ENCODE measurements at places on chromosomes 16 and 17. TPM values are rescaled to one million over a fixed set of nuclear protein-coding genes. Genes with fewer than 3 reads are reported as not detected.
A peak's percentile ranks its signal among the peaks of the same experiment; 100 is the strongest.

DNA sequence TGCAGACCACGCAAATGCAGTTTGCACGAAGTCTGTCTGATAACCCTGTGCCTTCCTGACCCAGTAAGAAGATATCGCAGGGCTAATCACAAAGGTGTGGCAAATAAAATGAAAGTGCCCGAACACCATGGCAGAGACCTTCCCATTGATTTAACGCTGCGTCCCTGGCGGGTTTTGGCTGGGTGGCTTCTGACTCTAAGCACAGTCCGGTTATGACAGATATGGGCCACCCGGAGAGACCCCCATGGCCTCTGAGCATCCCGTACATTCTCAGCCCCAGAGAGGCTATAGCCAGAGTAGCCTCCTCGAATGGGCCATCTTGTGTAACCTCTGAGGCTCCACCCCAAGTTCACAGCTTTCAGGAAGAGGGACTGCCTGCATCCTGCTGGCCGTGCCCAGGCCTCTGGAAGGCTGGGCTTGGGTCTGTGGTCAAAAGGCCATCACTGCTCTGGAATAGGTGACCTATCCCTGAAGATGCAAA lies 5.5 kb downstream of the FOXC2 start:
- no peak for DNase-seq

GRCh38 chr17:30031214-30031869 lies 85.3 kb upstream of the NSRP1 start:
- no peak for DNase-seq

DNA sequence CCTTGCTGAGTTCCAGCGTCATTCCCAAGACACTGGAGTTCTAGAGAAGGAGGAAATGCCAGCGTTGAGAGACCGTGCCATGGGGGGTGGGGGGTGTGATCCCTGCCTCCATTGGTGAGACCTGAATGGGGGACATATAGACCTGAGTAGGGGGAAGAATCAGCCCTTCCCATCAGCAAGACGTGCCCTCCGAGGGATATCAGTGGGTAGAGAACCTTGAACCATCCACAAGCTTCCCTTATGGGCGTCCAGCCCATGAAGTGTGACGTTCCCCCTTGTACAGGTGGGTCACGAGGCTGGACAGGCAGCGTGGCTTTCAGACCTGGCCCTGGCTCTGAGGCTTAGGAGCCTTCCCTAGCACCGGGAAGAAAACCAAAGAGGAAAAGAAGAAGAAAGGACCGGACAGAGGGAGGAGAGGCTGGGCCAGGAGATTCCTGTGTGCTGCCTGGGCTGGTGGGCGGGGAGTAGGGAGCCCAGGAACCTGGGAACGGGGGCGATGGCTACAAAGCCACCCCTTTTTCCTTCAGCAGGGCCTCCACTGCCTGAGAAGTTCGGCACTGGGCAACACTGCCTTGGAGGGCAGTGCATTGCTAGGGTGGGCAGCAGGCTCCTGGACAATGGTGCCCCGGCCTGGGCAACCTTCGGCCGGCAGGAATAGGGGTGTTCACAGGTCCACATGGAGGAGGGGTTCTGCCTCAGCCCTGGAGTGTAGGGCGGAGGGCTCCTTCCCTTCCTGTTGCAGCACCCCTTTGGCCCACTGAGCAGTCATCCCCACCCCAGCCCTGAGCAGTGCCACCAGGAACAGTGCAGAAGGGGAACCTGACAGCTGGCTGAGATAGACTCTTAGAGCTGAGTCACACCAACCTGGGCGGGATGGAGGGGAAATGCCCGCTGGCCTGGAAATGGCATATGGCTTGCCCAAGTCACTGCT lies 7.2 kb downstream of the RAB11FIP4 start:
- no peak for DNase-seq

- no peak for DNase-seq
Measured at GRCh38 chr17:27407916-27408864, 48.1 kb upstream of the KSR1 start.

DNA sequence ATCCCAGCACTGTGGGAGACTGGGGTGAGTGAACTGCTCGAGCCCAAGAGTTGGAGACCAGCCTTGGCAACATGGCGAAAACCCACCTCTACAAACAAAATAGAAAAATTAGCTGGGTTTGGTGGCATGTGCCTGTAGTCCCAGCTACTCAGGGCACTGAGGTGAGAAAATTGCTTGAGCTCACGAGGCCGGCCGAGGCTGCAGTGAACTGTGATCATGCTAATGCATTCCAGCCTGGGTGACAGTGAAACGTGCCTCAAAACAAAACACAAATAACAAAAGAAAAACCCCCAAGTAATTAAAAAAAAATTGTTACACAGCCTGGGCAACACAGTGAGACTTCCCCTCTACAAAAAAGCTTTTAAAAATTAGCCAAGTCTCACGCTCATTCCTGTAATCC lies 5.0 kb downstream of the CCDC47 start:
- DNase-seq, result no peak

DNA sequence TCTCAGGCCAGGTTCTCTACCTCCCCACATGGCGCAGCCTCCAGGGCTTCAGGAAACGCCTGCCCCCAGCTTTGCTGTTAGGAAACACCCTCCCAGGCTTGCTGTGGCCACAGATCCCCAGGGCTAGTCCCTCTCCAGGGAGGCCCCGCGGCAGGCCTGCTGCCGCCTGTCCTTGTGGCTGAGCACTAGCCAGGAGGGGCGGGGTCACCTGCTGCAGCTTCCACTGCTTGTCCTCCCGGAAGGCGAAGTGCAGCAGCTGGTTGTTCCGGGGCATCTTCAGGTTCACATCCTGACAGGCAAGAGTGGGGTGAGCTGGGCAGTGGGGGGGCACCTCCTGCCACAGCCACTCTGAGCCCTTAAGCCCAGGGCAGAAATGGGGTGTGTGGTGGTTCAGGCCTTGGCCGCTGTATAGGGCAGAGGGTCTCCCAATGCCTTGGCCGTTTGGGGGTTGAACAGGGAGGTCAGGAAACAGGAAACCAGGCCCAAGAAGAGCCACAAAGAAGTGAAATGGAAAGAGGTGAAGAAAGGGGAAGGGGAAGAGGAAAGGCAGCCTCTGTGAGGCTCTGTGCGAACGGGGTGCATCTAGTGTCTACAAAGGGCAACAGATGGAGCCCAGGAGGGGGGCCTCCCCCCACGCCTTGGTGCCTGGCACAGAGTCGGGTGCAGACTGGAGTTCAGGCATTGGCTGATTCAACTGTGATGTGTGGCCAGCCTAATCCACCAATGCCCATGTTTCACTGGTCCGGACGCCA lies 2.0 kb downstream of the ROGDI start:
- peak; percentile 70 for DNase-seq

The GPR139 gene
- not detected for total RNA-seq

The RHBDL3 gene
- total RNA-seq, result 124 TPM

The VMO1 gene
- total RNA-seq, result 2.5 TPM

The CUEDC1 gene
- 22.9 TPM for total RNA-seq

The WFIKKN2 gene
- total RNA-seq, result 3.5 TPM

The CD300H gene
- not detected for total RNA-seq

Data from glutamatergic neuron (in vitro differentiated cells).